ENCODE measurements at places on chromosomes 2 and 18.

DNA sequence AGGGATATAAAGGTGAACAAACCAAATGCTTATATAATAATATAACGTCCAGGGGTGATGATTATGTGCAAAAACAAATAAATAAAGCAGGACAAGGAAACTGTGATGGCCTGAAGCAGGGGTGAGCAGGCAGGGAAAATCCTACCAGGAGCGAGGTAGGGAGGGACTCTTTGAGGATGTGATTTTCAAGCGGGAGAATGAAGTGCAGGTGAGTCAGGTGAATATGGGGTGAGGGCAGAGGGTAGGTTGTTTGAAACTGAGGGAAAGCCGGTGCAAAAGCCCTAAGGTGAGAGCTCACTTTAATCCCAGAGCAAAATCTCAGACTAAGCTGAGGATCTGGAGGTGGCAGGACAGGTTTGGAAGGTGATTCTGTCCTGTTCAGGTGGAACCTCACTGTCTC lies 40.7 kb downstream of the CYP26B1 start:
- DNase-seq, result no peak

DNA sequence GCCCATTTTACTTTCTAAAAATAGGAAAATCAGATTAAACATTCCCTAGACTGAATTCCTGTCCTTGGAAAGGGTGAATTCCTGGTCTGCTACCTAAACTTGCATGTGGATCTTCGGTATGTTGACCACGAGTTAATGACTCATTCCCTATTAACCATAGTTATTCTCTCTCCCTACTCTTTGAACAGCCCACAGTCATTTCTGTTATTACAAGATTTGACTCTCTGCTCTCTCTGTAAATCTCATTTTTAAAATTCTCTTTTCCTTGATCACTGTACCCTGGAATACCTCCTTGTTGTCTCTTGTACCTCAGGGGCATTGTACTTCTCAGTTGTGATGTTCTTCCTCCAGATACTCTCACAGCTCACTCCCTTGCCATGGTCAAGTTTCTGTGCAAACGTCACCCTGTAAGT lies 92.0 kb upstream of the GULP1 start:
- no peak for DNase-seq

DNA sequence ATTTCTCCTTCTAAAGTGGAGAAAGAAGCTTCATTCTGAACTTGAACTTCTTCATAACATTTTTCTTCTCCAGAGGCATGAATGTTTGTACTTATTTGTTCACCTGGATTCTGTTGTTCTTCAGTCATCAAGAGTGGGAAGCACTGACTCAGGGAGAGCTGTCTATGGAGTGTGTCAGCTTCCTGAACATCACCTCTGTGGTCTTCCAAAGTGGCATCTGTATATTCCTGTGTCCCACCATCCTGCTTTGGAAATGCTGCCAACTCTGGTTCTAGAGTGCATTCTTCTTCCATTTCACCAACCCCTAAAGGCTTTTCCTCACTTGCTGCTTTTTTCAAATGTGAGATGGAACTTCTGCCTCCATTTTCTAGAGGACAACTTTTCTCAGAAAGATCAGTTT lies 59.5 kb downstream of the TTN start:
- DNase-seq, result no peak

- no peak for DNase-seq
Observed at GRCh38 chr2:171798156-171798820, 95.8 kb downstream of the SLC25A12 start.
